ENCODE measurements at places on chromosomes 1 and 21.

- no peak for DNase-seq
These were observed 147.6 kb upstream of the CAMK1G start for GRCh38 chr1:209435654-209436566.

GRCh38 chr1:3702990-3703728 is 49.1 kb upstream of the CCDC27 start:
- DNase-seq = peak; percentile 23

- DNase-seq = peak; percentile 69
These were observed 862 bp upstream of the SGIP1 start for GRCh38 chr1:66532798-66533783.

- no peak for DNase-seq
These were observed 32.4 kb downstream of the SPTA1 start for GRCh38 chr1:158654086-158654485.

- no peak for DNase-seq
These were observed 129.1 kb downstream of the TOMM20 start for GRCh38 chr1:234999513-234999940.

DNA sequence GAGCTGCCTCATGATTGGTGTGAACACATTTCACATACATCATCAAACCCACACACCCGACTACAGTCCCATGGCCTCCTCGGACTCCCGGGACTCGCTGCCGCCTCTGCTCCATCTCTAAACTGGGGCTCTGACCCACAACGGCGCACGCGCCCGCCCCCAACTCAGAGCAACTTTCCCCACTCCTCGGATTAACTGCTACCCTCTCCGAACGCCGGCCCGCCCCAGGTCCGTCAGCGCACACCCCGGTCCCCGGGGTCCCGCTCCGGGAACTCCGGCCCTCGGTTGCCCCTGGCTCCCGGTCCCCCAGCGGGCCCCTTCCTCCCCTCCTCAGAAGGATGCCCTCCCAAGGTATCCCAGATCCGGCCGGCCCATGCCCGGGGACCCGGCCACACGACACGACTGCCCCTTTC is 740 bp downstream of the DSTYK start:
- no peak for DNase-seq

DNA sequence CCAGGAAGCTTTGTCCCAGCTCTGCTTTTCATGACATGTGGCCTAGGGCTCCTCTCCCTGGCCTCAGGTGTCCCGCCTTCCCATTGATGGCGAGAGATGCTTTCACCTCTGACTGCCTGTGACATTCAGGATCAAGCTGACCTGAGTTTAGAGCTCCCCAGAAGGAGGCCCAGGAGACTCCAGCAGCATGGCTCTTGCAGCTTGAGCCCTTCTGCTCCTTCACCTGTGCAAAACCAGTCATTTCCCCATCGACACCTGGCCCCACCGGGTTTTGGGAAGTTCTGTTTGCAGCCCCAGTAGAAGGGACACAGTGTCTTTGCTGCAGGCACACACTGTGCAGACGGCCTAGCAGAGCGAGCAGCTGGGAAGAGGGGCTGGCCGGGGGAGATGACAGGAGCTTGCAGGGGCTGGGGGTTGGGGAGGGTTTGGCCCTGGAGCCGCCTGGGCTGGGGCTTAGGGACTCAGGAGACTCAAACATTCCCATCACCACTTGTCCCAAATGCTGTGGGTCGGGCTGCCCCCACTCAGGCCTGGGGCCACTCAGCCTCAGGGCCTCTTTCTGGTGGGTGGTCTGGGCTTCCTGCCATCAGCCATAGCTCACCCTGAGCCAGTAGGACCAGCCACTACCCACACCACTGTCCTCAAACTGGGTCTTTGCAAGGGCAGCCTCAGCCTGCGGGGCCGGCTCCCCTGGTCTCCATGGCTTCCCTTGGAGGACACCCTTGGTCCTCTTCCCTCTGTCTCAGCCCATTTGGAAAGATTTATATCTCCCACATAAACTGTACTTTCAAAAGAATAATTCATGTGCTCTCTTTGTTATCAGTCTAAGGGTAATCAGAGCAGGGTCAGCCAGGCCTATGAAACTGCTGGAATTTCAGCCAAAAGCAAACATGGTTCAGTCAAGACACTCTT is 3.8 kb upstream of the EDN2 start:
- no peak for DNase-seq

DNA sequence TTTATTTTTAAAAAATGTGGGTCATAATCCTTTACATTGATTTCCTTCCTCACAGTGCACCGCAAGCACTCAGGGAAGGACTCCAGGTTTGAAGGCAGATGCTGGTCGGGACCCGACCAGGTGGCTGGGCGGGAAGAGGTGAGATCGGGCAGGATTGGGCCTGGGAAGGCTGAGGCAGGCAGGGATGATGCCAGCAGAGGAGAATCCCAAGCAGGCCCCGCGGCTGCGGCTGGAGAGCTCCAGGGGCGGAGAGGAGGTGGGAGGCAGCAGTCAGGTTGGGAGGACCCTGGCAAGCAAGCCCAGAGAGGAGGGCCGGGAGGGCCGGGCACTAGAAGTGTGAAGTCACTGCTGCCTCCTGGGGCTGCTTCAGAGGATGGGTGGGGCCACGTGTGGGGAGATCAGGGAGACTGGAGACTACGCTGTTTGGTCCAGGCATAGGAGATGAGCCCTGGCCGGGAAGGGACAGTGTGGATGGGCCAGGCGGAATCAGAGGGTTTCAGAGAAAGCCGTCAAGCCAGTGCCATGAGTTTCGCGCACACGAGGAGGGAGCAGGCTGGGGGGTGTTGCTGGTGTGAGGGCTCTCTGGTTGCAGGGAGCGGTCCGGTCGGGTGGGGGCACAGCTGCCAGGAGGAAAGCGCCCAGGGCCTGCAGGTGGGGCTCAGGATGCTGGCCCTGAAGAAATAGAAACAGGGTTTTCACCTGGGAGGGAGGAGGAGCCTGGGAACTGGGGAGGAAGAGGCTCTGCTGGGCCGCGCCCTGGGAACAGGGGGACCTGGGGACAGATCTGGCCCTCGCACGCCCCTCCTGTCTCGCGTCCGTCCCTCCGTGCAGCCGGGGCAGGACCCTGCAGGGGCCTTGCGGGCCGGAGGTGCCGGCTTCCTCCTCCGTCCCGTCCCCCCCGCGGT is 888 bp upstream of the COL18A1 start:
- DNase-seq = no peak

GRCh38 chr1:53992085-53992874 is 25.7 kb downstream of the LDLRAD1 start:
- DNase-seq = no peak

DNA sequence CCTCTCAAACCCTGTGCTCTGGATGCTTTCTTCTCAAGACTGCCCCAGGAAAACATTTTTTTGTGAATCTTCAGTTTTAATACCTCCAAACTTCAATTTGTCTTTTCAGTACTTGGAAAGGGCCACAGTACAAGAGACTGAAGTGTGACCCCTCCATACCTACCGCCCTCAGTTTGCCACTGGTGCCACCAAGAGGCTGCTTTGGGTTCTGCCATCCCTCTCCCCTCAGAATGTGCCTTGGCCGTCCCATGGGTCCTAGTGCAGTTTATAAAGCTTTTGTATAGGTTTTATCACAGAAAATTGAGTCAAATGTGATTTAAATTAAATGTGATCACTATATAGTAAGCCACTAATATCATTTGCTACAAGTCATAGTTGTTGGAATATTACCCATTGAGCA is 60.8 kb upstream of the PGD start:
- DNase-seq = no peak

GRCh38 chr1:209063767-209064659 is 519.5 kb upstream of the CAMK1G start:
- DNase-seq = no peak

- DNase-seq = no peak
These were observed 9.9 kb downstream of the RNF223 start for GRCh38 chr1:1063945-1064831.

DNA sequence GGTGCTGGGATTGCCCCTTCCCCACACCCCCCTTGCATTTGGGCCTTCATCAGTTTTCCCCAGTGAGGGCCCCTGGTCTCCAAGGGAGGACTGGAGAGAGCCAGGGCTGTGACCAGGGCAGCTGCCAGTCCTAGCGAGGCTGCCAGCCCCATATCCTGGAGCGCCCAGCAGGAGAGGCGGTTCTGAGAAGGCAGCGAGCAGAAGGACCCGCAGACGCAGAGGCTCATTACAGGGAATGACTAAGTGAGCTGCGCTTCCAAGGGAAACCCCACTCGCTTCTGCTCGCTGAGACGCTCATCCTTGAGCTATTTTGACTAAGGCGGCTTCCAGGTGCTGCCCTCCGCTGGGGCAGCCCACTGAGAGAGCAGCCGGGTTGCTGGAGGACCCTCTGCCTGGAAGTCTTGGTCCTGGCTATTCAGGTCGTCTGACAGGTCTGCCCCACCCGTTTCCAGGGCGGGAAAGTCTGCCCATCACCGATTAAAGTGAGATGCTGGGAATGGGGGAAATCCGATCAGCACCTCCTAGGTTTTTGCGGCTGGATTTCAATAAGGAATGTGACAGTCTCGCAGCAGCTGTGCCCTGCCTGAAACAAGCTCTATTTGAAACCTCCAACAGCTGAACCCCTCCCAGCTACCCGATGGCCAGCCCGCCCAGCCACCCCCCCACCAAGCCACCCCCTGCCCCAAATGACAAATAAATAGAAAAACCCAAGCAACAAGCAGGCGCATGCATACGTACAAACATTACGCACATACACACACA is 2.8 kb downstream of the KCNN3 start:
- no peak for DNase-seq

DNA sequence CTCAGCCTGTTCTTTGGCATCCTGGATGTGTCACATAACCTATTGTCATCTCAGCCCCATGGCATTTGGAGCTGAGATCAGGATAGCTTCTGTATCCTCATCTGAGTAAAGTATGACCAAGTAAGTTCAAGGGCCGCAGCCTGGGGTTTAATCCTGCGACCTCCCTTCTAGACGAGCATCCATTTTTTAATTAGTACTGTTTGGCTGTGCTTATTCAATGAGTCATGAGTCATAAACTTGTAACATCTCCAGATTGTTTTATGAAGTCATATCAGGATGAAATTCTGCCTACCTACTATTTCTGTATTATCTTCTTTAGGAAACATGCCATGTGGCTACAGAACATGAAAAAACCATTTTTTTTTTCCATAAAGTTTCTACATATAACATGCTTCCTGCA is 119.1 kb downstream of the ERG start:
- DNase-seq = no peak

GRCh38 chr1:77534456-77534855 is 148.0 kb downstream of the ZZZ3 start:
- DNase-seq = peak; percentile 28

- no peak for DNase-seq
These were observed 3.8 kb upstream of the SLC30A2 start for GRCh38 chr1:26049531-26050247.

DNA sequence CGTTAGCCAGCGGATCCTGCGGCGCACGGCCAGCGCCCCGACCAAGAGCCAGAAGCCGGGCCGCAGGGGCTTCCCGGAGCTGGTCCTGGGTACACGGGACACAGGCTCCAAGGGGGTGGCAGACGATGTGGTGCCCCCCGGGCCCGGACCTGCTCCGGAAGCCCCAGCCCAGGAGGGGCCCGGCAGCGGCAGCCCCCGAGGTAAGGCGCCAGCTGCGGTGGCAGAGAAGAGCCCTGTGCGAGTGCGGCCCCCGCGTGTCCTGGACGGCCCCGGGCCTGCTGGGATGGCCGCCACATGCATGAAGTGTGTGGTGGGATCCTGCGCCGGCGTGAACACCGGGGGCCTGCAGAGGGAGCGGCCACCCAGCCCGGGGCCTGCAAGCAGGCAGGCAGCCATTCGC is 24.2 kb downstream of the PANK4 start:
- no peak for DNase-seq

DNA sequence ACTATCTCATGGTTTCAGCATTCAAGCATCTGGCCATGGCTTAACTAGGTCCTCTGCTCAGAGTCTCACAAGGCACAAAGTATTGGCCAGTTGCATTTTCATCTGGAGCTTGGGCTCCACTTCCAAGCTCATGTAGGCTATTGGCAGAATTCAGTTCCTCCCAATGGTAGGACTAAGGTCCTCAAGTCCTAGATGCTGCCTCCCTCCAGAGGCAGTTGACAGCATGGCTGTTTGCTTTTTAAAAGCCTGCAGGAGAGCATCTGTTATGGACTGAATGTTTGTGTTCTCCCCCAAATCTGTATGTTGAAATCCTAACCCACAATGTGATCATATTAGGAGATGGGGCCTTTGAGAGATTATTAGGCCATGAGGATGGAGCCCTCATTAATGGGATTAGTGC is 38.0 kb upstream of the HLX start:
- no peak for DNase-seq
